ENCODE measurements at places on chromosomes 1 and 21.

GRCh38 chr1:32250893-32251716, at the start of gene LCK:
TSS of gene LCK (plus strand) at chr1:32251265. CDS start at chr1:32274330, 23,065 bp downstream.
- no peak for DNase-seq

- DNase-seq, result no peak
Observed at GRCh38 chr1:19771350-19771749, 28.4 kb downstream of the TMCO4 start.

GRCh38 chr1:21669258-21670058, at the start of gene RAP1GAP:
TSS of gene RAP1GAP (minus strand) at chr1:21669357. CDS start at chr1:21620032, 49,325 bp downstream.
- peak; percentile 50 for DNase-seq

DNA sequence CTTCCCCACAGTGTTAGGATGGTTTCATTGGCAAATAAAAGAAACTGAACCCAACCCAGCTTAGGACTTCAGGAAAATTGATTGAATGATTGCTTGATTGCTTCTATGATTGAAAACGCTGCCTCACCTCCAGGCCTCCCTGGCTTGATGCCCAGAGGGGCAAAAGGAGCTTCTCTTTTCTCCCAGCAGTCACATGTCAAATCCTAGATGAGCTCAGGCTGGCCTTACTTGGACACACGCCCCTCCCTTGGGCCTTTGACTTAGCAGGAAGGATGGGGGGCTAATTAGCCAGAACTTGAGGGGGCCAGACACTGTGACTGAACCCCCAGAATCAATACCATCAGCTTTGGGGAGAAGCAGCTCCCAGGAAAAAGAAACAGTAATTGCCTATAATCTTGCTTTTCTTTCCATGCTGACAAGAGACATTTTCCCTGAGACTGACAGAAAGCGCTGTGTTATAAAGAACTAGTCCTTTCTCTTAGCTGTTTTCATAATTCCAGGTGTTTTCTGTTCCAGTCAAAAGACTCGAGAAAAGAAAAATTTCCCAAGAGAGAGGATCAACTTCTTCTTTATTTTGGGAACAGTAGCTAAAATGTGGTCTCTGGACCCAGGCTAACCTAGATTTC, 50.8 kb upstream of the ATP5PO start:
- DNase-seq, result no peak

Data from AG20443 (cell line).